ENCODE measurements at places on chromosomes 5 and 9. TPM values are rescaled to one million over a fixed set of nuclear protein-coding genes. Genes with fewer than 3 reads are reported as not detected.

The RGS14 gene
- polyA plus RNA-seq, result 4.6 TPM

The SPOCK1 gene
- 41.0 TPM for polyA plus RNA-seq

The WWC1 gene
- 0.45 TPM for polyA plus RNA-seq

The PCDHGA8 gene
- 1.3 TPM for polyA plus RNA-seq

All from right cardiac atrium (tissue), 5 donors.